ENCODE measurements at places on chromosomes 7 and 10.

DNA sequence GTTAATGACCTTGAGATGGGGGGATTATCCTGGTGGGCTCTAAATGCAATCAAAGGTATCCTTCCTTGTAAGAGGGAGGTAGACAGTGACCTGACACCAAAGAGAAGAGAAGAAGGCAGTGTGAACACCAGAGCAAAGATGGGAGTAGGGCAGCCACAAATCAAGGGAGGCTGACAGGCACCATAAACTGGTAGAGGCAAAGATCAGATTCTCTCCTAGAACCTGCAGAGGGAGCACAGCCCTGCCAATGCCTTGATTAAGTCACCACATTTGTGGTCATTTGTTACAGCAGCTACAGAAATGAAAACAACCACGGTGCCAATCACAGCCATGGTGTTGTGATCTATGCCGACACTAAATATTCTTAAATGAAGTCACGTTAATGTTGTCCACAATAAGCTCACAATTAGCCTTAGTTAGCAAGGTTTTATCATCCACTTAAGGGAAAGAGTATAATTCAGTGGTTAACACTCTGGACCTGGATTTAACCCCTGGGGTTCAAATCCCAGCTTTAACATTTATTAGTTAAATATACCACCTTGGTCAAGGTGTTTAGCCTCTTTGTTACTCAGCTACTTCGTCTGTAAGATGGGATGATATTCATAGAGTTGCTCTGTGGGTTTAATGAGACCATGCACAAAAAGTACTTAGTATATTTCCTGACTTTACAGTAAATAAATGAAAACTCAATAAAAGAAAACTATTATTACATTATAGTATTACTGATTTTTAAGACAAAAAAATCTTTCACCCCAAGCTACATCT, 70.8 kb downstream of the SGMS1 start:
- DNase-seq = no peak

- DNase-seq = no peak
Measured at GRCh38 chr10:33776419-33777070, 442.1 kb upstream of the NRP1 start.

DNA sequence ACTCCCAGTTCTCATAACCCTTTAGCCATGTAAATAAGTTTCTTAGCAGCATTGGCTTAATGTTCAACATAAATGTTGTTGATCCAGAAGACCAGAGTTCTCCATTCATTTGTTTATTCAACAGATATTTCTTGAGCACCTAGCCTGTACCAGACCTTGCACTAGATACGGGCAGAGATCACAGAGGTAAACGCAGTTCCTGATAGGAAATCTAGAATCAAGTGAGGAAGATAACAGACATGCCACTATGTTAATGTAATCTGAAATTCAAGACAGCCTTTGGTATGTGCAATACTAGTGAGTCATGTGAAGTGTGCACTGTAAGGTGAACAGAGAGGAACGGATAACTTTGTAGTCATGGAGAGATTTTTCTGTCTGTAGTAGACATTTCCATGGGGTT, 3.0 kb downstream of the BUB3 start:
- no peak for DNase-seq

- no peak for DNase-seq
Measured at GRCh38 chr7:48691788-48692187, 232.6 kb upstream of the CDC14C start.

DNA sequence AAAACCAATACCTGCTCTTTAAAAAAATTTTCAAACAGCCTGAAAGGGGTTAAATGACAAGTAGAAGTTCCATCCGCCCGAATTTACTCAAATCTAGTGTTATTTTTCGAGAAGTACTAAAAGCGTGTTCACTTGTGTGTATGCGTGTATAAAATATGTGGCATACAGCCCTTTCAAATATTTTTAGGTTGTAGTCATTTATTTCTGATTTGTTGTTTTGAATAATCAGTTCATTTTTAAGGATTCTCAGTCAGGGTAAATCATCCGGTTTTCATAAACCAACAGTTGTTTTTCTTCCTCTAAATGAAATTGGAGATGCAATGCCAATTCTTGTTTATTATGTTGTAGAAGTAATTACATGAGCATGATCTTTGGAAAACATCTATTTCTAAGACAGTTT, 6.9 kb upstream of the SUN1 start:
- DNase-seq = no peak

DNA sequence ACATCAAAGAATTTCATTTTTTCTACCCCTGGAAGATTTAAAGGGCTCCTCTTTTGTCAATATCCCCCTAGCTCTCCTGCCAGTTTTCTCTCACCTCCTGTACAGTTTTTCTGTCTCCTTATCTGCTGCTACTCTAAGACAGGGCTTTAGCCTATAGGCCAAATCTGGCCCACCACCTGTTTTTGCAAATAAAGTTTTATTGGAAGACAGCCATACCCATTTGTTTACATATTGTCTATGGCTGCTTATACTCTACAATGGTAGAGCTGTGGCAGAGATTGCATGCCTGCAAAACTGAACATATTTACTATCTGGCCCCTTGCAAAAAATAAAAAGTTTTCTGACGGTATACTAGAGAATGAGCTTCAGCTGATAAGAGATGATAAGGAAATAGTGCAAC, 37.4 kb upstream of the GARS1 start:
- DNase-seq = no peak

GRCh38 chr10:71638822-71639719, 80.5 kb downstream of the C10orf105 start:
- no peak for DNase-seq

DNA sequence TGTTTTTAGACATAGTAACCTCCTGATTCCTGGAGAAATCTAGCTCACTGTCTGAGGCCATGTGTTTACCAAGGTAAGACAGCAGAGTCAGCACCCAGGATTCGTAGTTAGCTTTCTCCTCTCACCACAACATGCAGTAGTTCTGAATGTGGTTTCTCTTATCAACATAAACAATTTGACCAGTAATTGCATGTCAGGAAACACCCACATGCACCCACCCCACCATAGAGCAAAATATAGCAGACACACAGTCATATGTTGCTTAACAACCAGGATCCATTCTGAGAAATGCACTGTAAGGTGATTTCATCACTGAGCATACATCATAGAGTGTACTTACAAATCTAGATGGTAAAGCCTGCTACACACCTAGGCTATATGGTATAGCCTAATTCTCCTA, 1004.0 kb downstream of the ANKRD7 start:
- no peak for DNase-seq

DNA sequence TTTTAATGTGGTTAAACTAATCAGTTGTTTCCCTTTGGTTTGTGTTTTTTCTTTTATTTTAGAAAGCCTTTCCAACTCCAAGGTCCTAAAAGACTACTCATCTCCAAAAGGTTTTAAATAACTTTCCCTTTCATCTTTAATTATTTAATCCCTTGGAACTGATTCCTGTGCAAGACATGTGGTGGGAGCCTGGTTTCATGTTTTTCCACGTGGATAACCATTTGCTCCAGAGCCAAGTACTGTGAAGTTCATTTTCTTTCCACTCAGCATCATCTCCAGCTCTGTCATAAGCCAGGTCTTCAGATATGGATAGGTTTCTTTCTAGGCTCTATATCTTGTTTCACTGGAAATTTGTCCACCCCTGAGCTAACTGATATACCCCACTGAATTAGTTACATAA, 16.7 kb downstream of the PPP1R3C start:
- no peak for DNase-seq

DNA sequence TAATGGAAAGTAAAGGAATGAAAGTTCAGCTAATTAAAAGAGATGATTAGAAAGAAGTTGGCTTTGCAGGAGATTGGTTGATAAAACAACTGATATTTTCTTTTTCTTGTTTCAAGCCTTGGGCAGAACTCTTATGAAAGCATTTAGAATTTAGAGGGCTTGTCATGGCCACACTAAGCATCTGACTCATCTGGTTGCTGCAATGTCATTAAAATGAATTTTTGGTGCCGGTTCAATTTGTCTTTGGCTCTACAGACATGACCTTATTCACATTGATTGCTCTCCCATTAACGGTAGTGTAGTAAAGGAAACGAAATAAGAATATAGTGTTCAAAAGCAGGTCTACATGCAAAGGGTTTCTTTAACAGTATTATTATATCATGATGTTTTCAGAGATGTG, 1012.4 kb upstream of the C7orf33 start:
- no peak for DNase-seq

GRCh38 chr10:113226399-113226798, 276.4 kb downstream of the TCF7L2 start:
- no peak for DNase-seq

GRCh38 chr10:120460776-120461175, 3.7 kb downstream of the PLPP4 start:
- no peak for DNase-seq

- no peak for DNase-seq
Measured at GRCh38 chr10:117004227-117005025, 561 bp downstream of the SHTN1 start.

DNA sequence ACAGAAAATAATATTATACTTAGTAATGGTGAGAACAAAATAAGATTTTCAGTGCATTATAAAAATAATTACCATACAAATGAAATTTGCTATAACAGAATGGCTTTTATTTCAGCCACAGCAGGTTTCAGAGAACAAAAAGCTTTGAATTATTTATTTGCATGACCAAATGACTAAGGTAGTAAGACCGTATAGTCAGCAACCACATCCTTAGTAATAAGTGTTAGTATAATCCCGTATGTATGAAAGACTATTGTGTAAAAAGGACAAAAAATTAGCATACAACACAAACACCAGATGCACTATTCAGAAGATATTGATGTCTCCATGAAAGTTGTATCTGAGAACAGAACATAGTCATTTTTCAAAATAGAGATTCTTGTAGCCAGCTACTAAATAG, 12.2 kb downstream of the PDZD8 start:
- no peak for DNase-seq

DNA sequence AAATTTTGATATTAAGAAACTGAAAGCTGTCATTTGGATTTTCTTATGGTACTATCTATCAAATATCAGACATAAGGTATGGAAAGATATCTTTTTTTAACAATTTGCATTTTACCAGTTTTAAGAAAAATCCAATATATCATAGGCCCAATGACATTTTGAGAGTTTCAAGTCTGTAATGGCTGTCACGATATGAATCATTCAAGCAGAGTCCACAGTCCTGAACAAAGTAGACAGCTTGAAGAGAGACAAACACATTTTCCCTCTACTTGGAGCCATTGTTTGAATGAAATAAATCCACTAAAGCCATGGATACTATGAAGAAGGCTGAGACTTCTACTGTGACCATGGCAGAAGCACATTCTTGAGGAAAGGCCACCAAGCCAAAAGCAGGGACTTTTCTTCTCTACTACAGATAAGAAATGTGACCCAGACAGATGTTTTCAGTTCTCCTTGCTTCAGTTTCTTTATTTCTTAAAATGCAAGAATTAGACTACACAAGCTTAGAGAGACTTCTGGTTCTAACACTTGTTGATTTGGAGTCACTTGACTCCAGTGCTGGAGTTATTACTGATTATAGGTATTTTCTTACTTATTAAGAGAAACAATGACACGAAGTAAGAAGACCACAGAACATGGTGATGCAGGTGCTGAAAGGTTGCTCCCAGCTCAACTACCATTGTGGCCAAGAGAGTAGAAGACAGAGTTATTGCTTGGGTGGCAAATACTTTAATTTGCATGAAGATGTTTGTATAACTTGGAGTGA, 429.1 kb downstream of the KIF20B start:
- DNase-seq = no peak

- peak; percentile 2 for DNase-seq
Measured at GRCh38 chr10:51743146-51743545, 43.8 kb upstream of the CSTF2T start.

DNA sequence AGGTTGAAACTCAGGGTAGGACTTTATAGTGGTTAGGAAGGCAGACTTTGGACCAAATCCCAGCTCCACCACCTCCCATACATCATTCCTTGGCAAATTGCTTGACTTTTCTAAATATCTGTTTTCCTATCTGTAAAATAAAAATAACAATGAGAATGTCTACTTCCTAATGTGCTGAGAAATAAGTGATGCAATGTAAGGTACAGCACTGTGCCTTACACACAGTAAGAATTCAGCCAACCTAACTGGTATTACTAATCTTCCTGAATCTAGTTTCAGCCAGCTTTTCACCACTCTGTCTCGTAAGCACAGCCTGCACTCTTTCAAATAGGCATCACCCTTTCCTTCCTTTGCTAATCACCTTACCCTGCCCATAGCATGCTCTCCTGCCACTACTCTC, 9.7 kb downstream of the PRLHR start:
- DNase-seq = no peak

- DNase-seq = no peak
Measured at GRCh38 chr10:62268027-62268398, 631 bp downstream of the RTKN2 start.

GRCh38 chr10:122646511-122647382, 52.9 kb downstream of the C10orf120 start:
- no peak for DNase-seq

- no peak for DNase-seq
Measured at GRCh38 chr7:25031007-25031406, 51.0 kb upstream of the OSBPL3 start.

- no peak for DNase-seq
Measured at GRCh38 chr7:112484671-112485167, 3.9 kb downstream of the LSMEM1 start.

- DNase-seq = no peak
Measured at GRCh38 chr10:121845044-121845784, 82.6 kb downstream of the ATE1 start.

- DNase-seq = peak; percentile 25
Measured at GRCh38 chr10:102511583-102512274, 8.0 kb downstream of the SUFU start.

- no peak for DNase-seq
Measured at GRCh38 chr7:86454753-86455152, 189.0 kb upstream of the GRM3 start.

DNA sequence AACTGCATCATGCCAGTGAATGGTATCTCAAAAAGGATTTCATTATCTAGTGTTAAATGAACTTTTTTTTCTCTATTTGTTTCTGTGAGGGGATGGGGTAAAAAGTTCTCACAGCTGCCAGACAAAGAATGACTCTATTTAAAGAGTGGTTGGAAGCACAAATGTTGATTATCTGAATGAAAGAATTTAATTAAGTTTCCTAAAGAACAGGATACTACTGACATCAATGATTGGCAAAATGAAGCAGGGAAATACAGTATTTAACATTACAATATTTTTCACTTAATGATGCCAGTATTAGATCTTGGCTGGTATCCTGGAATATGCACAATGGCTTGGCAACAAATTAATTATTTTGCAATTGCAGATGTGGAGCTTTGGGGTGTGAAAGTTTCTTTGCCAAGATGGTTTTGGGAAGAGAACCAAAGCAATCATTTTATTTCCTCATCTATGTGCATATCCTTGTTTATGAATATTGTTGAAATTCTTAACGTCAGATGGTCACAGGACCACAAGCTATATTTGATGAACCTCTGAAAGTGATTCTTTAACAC, 336.8 kb downstream of the ARL4A start:
- DNase-seq = no peak

DNA sequence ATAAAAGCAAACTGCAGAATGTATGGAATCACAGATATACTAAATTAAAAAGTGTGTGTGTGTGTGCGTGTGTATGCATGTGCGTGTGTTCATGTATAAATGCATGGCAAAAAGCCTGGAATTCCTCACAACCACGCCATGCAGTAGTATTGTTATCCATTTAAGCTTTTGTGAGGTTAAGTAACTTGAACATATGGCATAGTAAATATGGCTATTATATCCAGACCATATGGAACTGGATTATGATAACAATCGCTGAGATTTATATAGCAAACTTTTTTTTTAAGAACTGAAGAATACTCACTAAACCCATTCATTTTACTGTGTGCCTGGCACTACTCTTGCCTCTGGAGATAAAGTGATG, 22.3 kb upstream of the NANOS1 start:
- no peak for DNase-seq

All from memory B cell (primary cell).